ENCODE measurements at places on chromosomes 2 and 18. TPM values are rescaled to one million over a fixed set of nuclear protein-coding genes. Genes with fewer than 3 reads are reported as not detected.

ESCO1 gene
- 18.3 TPM for total RNA-seq

CFC1 gene
- not detected for total RNA-seq

CSRNP3 gene
- total RNA-seq, result 6.5 TPM

ABCG5 gene
- not detected for total RNA-seq

CYTIP gene
- 5.4 TPM for total RNA-seq

FBXO36 gene
- 4.5 TPM for total RNA-seq

MAPRE3 gene
- 33.5 TPM for total RNA-seq

SERPINB4 gene
- total RNA-seq, result 0.60 TPM

NT5DC4 gene
- total RNA-seq, result 4.2 TPM

EN1 gene
- 16.7 TPM for total RNA-seq

DNAH6 gene
- 0.72 TPM for total RNA-seq

AFF3 gene
- total RNA-seq, result 3.1 TPM

LYG1 gene
- total RNA-seq, result 1.4 TPM

MALL gene
- total RNA-seq, result 49.0 TPM

TUBB8B gene
- total RNA-seq, result not detected

GALNT14 gene
- total RNA-seq, result 3.2 TPM

MC4R gene
- total RNA-seq, result not detected

INPP5D gene
- total RNA-seq, result 8.5 TPM

PJVK gene
- 3.1 TPM for total RNA-seq

SH2D6 gene
- not detected for total RNA-seq

ATOH8 gene
- total RNA-seq, result 9.7 TPM

CRYGD gene
- total RNA-seq, result not detected

IL1R1 gene
- 57.1 TPM for total RNA-seq

ICOS gene
- total RNA-seq, result not detected

SOX11 gene
- total RNA-seq, result not detected

ZNF385B gene
- total RNA-seq, result 3.6 TPM

GAREM2 gene
- total RNA-seq, result 0.64 TPM

RAB17 gene
- 3.3 TPM for total RNA-seq

FEV gene
- total RNA-seq, result not detected

APCDD1 gene
- total RNA-seq, result 122 TPM

C2orf72 gene
- 2.6 TPM for total RNA-seq

MTIF2 gene
- 18.0 TPM for total RNA-seq

CPO gene
- not detected for total RNA-seq

ANKRD29 gene
- 6.1 TPM for total RNA-seq

NYAP2 gene
- not detected for total RNA-seq

POLE4 gene
- total RNA-seq, result 5.7 TPM

BCL11A gene
- 76.3 TPM for total RNA-seq

CHMP1B gene
- total RNA-seq, result 72.7 TPM

PLB1 gene
- total RNA-seq, result 21.6 TPM

HES6 gene
- 10.0 TPM for total RNA-seq

HOXD13 gene
- total RNA-seq, result not detected

ECEL1 gene
- not detected for total RNA-seq

GREB1L gene
- total RNA-seq, result 7.6 TPM

CCDC121 gene
- 2.2 TPM for total RNA-seq

FHL2 gene
- total RNA-seq, result 69.2 TPM

PLGLB1 gene
- total RNA-seq, result 1.6 TPM

KCTD18 gene
- 22.8 TPM for total RNA-seq

ANKMY1 gene
- total RNA-seq, result 29.2 TPM

STK36 gene
- total RNA-seq, result 22.6 TPM

FAM110C gene
- 21.3 TPM for total RNA-seq

SPRED2 gene
- 27.5 TPM for total RNA-seq

TEX44 gene
- total RNA-seq, result not detected

C2orf66 gene
- total RNA-seq, result not detected

SH3YL1 gene
- 119 TPM for total RNA-seq

COL4A3 gene
- 0.26 TPM for total RNA-seq

RGPD4 gene
- total RNA-seq, result 0.32 TPM

TMEM17 gene
- 2.5 TPM for total RNA-seq

TANC1 gene
- total RNA-seq, result 69.8 TPM
